NT2/D1 (cell line): ENCODE measurements at places on chromosomes 4 and X.

- DNase-seq = no peak
Observed at GRCh38 chrX:109841257-109841656, 108.2 kb upstream of the ACSL4 start.

DNA sequence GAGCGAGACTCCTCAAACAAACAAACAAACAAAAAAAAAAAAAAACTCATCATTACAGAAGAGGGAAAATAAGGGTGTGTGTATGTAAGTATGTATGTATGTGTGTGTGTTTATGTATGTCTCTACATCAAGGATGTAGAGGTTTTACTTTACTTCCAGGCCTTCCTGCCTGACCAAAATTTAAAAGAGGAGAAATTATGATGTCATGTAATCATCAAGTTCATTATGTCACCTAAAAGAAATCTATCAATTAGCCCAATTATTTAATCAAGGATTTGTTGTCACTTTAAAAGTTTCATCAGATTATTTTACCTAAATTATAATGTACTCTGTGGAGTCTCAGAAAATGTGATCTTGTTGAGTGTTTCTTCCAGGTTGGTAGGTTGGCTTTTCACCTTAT is 21.6 kb downstream of the GUCY1A1 start:
- no peak for DNase-seq

DNA sequence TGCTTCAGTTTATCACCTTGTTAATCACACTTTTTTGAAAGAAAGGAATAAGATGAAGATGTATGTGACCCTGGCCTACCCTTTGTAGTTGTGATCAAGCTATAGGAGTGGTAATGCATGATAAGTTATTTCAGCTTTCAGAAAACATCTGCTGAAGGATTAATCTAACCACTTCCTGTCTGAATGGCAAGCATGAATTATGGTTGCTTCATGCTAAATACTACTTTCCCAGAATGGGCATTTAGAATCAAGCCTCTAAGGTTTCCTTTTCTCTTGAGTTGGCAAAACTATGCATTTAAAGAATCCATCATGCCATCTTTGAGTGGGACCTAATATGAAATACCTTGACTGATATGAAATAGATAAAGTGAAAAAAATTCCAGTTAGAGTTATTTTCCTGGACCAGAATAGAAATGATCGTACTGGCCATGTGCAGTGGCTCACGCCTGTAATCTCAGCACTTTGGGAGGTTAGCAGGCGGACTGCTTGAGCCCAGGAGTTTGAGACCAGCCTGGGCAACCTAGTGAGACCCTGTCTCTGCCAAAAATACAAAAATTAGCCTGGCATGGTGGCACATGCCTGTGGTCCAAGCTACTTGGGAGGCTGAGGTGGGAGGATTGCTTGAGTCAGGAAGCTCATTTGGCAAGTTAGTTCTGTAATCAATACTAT is 59.1 kb downstream of the ANXA3 start:
- no peak for DNase-seq

- DNase-seq = no peak
Observed at GRCh38 chrX:24149351-24150050, at the start of gene ZFX. Gene ZFX (plus strand): TSS chrX:24149729. CDS start chrX:24172743, 23,014 bp downstream.

DNA sequence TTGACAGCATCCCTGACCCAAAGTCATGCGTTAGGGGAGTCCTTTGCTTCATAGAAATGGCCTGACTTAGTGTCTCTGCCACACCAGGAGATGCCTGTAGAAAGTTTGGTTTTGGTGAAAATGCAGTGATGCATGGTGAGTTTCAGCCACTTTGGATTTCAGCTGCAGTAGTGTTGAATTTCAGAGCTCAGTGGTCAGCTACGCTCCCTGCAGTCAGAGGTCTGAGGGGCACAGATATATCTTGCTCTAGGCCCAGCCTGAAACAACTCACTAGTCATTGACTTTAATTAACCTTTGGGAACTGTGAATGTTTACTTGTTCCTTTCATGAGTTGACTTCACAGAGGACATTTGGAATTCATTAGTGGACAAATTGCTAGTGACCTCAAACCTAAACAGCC is 17.5 kb downstream of the RBMX2 start:
- no peak for DNase-seq
